ENCODE measurements at places on chromosomes 4 and X.

GRCh38 chrX:39910651-39911050 is 187.1 kb downstream of the BCOR start:
- no peak for DNase-seq

DNA sequence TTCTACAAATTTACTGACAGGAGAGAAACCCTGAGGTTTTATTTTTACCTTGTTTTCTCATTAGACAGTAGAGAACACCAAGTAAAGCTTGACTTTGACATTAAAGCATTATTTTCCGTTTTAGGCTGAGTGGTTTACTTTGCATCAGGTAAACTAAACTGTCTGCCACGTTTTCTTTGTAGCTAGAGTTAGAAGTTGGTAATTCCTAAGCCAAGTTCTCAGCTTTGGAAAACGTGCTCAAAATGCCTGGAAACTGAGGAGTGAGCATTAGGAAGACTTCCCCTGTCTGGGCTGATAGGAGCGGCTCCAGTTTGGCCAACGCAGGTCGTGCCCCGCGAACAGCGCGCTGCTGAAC is 819 bp downstream of the PDLIM3 start:
- DNase-seq, result no peak

DNA sequence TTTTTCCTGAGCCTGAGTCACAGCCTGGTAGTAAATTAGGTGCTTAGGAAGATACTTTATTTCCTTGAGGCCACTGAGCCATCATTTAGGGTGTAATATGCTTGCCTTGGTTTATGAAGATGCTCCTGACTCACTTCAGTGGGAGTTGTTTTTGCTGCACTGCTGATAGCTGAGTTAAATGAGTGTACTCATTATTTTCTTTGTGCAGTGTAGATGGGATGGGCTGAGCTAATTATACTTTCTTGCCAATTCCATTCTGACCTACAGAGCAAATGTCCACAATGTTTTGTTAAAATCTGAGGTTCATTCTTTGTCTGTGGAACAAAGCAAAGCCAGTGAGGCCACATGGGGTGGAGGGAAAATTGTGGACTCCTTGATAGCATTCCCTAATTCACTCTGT is 60.0 kb downstream of the FGF13 start:
- no peak for DNase-seq

GRCh38 chrX:114584983-114585842 is 1.3 kb downstream of the HTR2C start:
- no peak for DNase-seq

DNA sequence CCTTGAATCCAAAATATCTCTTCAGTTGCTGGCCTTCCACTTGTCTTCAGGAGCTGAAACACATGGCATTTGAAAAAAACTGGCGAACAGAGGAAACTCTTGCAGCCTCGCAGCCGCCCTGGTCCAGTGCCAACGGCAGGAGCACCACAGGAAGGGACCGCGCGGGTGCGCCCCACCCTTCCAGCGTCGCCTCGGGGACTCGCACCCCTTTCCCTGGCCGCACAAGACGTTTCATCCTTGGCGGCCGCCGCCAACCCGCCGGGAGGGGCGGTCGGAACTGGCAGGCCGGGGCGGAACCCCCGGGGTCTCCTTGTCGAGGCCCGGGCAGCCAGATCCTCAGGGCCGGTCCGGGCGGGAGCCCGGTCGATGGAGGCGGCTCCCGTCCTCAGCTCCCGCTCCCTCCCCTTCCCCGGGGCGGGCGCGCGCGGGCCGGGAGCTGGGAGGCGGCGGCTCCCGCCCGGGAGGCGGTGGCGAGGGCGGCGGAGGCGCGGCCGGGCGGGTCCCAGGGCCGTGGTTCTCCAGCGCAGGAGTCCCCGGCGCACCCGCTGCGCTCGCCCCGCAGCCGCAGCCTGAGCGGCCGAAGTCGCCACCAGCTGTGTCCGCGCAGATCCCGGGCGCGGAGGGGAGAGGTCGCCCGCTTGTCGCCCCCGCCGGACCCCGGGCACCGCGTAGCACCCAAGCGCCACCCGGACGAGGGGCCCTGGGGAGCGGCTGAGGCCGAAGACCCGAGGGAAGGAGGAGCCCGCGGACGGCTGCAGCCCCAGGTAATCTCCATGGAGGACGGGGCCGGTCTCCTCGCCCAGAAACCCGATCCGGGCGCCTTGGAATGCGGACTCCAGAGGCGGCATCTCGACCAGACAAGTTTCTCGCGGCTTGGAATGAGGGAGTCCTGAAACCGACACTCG is 886 bp upstream of the NDST3 start:
- no peak for DNase-seq

- no peak for DNase-seq
Observed at GRCh38 chr4:109979920-109980717, 67.4 kb downstream of the EGF start.

GRCh38 chr4:147247579-147247978 is 233.3 kb upstream of the EDNRA start:
- DNase-seq, result no peak

GRCh38 chr4:26235500-26235899 is 85.3 kb upstream of the RBPJ start:
- DNase-seq, result no peak

DNA sequence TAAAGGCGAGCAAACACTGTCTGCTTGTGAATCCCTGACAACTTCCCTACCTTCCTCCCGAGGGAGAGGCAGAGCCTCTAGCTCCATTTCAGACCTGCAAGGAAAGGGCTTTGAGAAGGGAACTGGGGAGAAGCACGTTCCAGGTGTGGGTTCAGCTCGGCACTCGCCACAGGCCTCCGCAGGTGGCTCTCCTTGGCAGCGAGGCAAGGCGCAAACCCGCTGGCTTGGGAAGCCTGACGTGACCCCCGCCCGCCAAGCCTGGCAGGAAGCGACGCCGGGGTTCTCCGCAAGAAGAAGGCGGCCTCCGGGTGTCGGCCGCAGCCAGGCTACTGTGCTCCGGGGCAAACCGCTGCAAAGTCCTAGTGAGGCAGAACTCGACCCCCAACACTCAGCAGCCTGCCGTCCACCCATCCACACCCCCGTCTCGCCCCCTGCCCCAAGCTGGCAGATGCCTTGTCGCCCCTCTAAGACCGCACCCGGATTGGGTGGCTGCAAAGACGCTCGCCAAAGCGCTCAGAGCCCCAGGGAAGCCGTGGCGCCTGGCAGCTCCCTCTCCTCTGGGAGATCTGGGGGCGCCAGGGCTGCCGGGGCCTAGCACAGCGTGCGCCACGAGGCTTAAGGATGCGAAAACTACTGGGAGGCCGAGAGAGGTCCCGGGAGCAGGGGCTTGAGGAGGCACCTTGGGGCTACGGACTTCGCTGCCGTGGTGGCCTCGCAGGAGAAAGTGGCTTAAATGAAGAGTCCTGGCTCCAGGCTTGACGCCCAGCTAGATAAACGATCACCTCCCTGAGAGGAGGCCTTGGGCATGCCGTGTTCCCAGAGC is 21.8 kb downstream of the NKX3-2 start:
- no peak for DNase-seq

DNA sequence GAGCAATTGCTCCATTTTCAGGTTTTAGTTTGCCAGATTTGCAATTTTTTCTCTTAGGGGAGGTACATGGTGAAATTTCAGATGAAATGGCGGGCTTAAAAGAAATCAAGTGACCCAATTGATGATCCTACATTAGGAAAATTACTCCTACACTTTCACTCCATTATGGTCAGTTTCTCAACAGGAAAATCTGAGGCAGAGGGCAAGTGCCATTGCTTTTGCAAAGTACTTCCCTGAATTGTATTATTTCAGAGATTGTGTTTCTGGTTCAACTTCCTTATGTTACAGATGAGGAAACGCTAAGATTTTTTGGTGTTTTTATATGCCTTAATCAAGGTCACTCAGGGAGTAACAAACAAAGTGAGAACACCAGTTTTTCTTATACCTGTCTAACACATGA is 302.2 kb downstream of the ARAP2 start:
- DNase-seq, result no peak

GRCh38 chr4:186248643-186249042 is 17.3 kb upstream of the F11 start:
- no peak for DNase-seq

GRCh38 chr4:76549765-76550164 is 114.7 kb downstream of the SHROOM3 start:
- no peak for DNase-seq

DNA sequence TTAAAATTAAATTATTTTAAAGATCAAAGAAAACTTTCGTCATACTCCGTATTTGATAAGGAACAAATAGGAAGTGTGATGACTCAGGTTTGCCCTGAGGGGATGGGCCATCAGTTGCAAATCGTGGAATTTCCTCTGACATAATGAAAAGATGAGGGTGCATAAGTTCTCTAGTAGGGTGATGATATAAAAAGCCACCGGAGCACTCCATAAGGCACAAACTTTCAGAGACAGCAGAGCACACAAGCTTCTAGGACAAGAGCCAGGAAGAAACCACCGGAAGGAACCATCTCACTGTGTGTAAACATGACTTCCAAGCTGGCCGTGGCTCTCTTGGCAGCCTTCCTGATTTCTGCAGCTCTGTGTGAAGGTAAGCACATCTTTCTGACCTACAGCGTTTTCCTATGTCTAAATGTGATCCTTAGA is at the start of gene CXCL8:
Gene CXCL8, plus strand, starts transcription at position 217 of the 426 bp plus-strand sequence. Its CDS starts 90 bp downstream, at position 307.
- DNase-seq, result peak; percentile 79

GRCh38 chr4:111776561-111776960 is 368.7 kb upstream of the FAM241A start:
- no peak for DNase-seq

- no peak for DNase-seq
Observed at GRCh38 chrX:313546-313945, 5.0 kb downstream of the GTPBP6 start.

DNA sequence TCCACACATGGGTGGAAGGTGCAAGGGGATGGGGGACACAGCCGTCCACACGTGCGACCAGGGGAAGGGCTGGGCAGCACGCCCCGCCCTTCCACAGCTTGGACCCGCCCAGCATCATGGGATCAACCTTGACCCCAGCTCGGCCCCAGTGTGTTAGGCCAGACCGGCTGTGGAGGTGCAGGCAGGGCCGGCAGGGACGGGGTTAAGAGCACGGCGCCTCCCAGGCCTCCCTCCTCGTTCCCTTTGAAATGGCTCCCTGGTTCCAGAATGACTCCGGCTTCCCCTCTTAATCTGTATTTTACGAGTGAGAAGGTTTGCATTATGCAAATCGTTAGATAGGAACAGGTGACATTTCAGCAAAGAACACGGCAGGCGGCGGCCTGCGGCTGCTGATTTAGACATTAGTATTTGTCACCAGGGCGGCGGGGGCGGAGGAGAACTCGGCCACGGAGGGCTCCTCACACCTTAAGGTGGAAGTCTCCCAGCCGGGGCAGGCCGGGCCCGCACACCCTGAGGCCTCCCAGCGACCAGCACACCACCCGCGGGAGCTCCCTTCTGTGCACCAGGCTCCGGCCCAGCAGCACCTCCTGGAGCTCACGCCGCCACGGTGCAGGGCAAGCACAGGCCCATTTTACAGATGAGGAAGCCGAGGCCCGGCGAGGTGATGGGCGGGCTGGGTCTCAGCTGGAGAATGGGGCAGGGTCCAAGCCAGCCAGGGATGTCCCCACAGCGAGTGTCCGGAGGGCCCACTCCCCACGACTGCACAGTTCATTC is 116.1 kb downstream of the FAM53A start:
- DNase-seq, result no peak

GRCh38 chrX:34147345-34147744 is 15.2 kb upstream of the FAM47A start:
- DNase-seq, result no peak

DNA sequence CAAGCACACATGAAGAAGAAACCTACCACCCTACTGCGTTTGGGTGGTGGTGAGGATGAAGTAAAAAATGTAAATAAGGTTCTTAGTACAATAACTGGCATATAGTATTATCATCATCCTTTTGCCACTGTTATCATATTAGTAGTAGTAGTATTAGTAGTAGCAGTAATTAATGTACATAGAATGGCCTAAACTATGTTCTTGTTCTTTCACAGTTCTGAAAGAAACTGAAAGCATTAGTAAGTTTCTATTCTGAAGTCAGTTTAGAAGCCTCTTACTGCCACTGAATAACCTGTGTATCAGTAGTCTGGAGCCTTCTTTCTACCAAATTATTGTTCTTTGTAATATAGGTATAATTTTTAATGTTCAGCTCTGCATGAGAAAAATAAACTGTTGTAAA is 21.0 kb downstream of the COL4A6 start:
- DNase-seq, result no peak

- DNase-seq, result no peak
Observed at GRCh38 chr4:160685729-160686128, 1478.1 kb downstream of the FSTL5 start.

- DNase-seq, result peak; percentile 11
Observed at GRCh38 chr4:104901438-104901837, 245.2 kb upstream of the TET2 start.

- no peak for DNase-seq
Observed at GRCh38 chrX:150730719-150731118, 37.5 kb downstream of the MTMR1 start.

DNA sequence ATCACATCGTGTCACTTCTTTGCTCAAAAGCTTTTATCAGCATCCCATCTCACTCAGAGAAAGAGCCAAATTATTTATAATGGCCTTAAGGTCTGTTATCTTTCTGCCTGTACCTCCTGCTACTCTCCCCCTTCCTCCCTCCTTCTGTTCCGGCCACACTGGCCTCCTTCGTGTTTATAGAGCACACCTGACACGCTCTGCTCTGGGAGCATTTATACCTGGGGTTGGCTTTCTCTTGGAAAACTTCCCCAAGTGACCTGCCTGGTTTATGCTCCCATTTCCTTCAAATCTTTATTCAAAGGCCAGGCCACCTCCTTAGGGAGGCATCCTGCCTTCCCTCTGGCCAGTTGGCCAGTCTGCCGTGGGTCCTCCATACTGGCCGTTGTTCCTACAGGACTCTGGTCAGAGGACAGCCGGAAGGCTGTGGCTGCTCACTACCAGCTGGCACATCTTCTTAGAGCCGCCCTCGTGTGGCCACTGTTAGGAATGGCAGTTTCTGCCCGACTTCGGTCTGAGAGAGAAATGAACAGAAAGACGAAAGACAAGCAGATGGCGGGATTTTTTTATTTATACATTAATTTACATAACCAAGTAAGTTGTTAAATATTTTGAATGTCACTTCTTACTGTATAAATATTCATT is 80.2 kb upstream of the CBLL2 start:
- peak; percentile 5 for DNase-seq

All from HL-60 (cell line).